ENCODE measurements at places on chromosomes 5 and 9.

GRCh38 chr9:69446496-69446895 is 121.5 kb downstream of the ENTREP1 start:
- DNase-seq: no peak

- DNase-seq: no peak
Measured at GRCh38 chr5:61587125-61587524, 255.1 kb downstream of the ZSWIM6 start.

DNA sequence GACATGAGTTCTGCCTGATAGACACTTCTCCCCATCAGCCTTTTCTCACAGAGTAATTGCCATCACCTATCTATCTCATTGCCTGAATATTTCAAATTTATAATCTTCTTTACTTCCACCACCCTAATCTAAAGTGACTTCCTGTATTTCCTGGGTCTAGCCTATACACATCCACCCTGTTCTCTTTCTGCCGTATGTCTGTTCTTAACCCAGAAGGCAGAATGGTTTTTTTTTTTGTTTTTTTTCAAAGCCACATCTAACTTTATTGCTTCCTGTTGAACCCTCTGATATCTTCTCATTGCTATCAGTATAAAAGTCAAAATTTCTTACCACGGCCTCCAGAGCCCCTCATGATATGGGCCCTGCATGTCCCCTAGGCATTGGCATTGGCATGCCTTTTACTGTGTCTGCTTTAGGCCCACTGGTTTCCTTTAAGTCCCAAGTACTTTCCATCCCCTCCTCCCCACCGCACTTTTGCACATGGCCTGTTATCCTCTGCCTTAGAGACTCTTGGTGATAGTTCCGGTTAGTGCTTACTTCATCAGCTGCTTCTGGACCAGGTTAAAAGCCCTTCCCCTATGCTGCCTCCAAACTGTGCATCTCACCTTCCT is 159.9 kb downstream of the MAN2A1 start:
- DNase-seq: no peak

GRCh38 chr5:159518371-159518770 is 188.1 kb upstream of the IL12B start:
- DNase-seq: no peak

GRCh38 chr9:115985657-115986056 is 167.9 kb upstream of the PAPPA start:
- DNase-seq: no peak

DNA sequence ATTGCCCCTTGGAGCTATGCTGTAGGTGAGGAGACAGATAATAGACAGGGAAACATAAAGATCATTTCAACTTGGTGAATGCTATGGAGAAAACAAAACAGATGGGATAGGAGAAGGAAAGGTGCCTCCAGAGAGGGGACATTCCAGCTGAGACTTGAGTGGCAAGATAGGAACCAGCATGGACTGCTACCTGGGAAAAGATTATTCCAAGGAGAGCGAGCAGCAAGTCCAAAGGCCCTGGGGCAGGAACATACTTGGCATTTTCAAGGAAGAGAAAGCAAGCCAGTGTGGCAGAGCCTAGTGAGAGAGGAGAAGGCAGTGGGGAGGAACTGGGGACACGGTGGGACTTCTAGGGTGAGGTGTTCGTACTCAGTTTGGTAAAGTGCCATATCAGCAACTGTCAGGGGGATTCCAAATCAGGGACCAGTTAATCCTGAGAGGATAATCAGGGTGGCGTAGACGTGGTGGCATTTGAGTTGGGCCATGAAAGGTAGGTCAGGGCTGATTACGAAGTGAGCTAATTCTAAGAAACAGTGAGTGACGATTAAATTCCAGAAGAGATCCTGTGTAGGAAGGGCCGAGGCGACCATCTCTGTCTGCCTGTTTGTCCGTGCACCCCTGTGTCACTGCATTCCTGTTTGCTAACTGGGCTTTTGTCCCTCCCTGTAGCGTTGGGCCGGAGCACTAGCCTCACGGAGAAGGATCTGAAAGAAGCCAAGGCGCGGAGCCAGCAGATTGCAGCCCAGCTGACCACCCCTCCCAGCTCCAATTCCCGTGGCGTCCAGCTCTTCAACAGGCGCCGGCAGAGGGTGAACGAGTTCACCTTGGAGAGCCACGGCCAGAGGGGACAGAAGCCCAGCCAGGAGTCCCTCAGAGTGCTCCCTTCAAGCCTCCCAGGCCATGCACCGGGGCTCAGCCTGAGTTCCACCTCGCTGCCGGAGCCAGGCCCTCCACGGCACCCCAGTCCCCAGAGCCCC is 7.1 kb downstream of the SYNPO start:
- peak; percentile 82 for DNase-seq
